ENCODE measurements at places on chromosomes 5 and 9.
A peak's percentile ranks its signal among the peaks of the same experiment; 100 is the strongest.

DNA sequence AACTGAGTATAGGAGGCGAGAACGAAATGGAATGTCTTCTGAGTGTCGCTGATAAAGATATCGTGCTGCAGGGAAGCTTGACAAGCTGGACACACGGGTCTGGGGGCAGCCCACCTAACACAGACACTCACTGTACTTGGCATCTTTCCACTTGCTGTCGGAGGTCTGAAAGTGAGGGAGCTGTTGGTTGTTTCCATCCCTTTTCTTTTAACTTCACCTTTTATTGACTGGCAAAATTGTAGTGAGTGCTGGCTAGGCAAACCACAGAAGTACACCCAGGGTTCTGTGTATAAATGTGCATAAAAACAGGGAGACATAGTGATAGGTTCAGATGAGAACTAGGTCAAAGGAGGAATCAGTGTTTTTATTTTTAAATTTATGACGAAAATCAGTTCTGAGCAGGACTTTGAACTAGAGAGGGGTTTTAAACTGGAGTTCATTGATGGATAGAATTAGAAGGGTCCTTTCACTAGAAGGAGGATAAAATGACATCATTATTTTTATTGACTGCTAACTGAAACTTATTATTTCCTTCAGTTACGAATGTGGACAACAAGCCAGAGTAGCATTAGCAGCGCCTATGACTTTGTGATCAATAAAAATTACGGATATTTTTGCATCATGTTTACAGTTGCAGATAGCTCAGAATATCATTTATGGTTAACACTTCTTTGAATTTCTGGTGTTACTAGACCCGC is 817 bp downstream of the GAPVD1 start:
- DNase-seq: no peak

- no peak for DNase-seq
These were observed 12.3 kb downstream of the GLRA1 start for GRCh38 chr5:151912360-151912759.

DNA sequence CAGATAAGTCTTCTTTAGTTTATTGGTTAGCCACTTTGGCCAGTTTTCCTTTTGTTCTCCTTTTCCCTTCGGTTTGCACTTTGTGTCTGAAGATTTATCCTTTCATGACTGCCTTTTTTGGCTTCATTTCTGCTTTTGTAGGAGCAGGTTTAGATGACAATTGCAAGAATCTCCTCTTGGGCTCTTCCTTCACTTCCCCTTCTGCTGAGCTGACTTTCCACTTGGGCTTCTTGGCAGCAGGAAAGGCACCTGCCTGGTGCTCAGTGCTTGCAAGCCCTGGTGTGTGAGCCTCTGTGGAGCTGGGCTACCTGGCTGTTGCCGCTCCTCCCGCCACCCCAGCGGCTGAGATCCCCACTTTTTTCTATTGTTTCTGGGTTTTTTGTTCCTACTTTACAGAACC is 7.3 kb downstream of the CCDC112 start:
- DNase-seq: no peak

DNA sequence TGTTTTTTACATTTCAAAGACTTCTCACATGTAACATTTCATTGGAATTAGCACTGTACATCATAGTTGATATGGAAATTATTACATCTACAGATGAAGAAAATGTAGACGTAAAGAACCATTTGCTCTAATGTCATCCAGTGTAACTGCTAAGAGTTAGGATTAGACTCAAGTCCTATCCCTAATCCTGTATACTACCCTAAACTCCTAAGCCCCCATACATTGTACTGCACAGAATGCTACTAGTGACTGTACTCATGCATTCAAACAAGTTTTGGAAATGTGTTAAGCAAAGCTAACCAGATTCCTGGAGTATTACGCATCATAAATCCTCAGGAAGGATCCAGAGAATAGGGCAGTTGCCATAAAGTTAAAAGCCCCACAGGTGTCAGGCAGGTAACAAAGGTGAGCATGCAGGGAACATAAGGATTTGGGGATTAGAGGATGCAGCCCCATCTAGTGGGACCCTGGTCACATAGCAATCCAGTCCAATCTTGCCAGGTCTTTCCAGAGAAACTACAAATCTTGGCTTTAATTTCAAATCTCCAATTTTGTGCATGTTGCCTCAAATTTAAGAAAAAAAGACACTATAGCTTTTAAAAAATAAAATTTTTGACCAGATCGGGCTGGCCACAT is 32.0 kb downstream of the HAVCR1 start:
- no peak for DNase-seq

GRCh38 chr5:71587766-71588532 is 809 bp downstream of the MCCC2 start:
- no peak for DNase-seq

- no peak for DNase-seq
These were observed 35.6 kb downstream of the TLR4 start for GRCh38 chr9:117739624-117740347.

DNA sequence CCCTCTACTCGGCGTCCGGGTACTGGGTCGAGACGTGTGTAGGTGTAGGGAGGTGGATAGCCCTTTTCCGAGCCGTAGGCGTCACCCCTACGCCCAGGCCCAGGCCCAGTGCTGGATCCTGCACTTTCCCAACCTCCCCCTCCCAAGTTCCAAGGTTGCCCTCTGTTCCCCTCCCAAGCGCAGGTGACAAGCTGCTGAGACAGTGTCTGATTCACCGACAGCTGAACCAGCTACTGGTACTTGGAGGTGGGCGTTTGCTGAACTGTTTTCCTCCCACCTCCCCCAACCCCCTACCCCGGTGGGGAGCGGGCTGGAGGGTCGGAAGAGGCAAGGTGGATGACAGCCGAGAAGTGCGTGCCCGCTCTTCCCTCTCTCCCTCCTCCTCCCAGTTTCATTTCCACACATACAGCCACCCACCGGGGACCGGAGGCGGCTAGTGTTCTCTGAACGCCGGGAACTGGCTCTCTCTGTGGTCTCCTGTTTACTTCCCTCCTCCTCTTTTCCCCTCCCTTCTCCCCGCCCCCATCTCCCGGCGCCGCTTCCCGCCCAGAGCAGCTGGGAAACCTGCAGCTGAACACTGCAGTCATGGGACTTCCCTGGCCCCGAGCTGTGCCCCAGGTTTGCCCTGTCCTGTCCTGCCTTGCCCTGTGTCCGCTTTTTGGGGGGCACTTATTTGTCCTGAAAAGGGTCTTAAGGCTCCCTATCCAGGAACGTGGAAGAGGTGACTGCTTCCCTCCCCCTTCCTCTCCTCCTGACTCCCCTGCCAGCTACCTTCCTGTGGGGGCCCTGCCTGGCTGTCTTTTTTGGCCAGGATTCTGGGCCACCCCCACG is 6.2 kb upstream of the KLF9 start:
- peak; percentile 84 for DNase-seq

DNA sequence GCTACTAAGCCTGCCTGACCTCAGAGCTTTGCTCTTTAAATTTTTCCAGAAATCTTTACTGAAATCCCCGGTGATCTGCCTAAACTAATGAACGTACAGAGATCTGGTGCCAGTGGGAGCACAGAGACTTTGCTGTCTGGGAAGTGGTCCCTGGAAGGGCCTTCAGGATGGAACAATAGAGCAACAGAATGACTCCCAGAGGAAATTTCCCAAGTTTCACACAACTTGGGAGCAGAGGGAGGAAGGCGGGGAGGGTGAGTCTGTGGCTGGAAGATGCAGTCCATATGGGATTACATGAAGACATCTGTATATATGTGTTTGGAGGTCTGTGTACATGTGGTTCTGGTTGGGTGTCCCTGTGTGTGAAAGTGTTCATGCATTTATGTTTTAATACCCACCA is 638.3 kb downstream of the CCDC171 start:
- DNase-seq: no peak

DNA sequence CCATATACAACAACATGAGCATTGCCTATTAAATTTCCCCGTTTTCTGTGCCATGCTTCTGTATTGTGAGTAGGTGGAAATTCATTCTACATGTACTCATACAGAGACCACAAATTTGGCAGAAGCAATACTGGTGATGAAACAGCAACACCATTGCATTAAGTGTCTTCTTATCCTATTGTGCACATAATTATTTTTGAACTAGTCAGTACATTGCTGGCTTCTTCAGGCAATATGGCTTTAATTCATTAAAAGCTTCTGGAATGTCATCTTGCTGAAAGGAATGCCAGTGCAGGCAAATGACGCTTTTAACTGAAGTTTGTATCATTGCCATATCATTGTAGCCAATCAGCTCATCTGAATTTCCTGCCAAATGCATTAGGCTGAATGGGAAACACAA is 82.6 kb downstream of the KIAA1958 start:
- no peak for DNase-seq

DNA sequence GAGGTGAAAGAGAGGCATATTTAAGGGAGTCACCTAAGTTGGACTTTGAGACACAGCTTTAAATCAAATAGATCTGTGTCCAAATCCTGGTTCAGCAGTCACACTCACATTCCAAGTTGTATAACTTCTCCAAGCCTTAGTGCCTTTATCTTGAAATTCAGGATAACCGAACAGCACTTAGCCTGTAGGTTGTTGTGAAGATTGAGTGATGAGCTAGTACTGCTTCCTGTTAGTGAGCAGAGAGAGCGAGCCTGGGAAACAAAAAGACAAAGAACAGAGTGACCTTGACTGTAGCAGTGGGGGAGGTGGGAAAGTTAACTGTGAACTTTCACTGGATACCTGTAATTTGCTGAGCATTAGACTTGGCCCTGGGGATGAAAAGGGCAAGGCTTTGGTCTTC is 22.4 kb downstream of the MAML1 start:
- peak; percentile 69 for DNase-seq

- no peak for DNase-seq
These were observed 197.6 kb downstream of the NR3C1 start for GRCh38 chr5:143205883-143206195.

- DNase-seq: no peak
These were observed 25.6 kb downstream of the PDE8B start for GRCh38 chr5:77235846-77236721.

DNA sequence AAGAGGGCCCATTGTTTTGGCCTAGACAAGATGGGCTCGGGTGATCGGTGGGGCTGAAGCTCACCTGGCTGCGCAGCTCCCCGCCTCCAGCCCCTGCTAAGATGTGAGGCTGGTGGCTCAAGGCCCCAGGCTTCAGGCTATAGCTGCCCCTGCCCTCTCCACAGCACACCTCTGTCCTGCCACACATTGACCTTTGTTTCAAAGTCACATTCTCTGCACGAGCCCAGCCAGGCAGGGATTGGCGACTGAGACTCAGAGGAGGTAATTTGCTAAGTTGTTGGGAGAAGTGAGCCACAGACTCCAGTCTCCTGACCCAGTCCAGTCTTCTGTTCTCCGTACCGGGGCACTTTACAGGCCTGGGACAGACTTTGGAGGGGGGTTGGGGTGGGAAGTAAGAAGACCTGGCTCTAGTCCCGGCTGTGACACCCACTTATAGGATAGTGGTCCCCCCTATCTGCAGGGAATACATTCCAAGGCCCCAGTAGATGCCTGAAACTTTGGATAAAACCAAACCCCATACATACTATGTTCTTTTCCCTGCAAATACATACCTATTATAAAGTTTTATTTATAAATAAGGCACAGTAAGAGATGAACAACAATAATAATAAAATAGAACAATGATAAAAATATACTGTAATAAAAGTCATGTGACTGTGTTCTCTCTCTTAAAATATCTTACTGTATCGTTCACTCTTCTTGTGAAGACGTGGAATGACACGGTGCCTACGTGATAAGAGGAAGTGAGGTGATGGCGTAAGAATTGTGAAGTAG is 13.3 kb downstream of the PDGFRB start:
- DNase-seq: no peak

DNA sequence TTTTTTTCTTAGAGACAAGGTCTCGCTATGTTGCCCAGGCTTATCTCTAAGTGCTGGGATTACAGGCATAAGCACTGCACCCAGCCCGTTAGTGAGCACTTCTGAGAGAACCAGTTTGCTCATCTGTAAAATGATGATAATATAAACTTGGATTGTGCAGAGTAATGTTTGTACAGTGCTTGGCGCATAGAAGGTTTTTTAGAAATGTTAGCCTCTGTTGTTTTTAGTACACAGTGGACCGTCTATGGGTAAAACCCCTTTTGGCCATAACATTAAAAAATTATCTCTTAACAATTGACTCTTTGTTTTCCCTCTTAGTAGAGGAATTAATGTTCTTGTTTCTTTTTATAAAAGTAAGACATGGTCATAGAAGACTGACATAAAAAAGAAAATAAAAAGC is 202.1 kb downstream of the PCSK5 start:
- no peak for DNase-seq

DNA sequence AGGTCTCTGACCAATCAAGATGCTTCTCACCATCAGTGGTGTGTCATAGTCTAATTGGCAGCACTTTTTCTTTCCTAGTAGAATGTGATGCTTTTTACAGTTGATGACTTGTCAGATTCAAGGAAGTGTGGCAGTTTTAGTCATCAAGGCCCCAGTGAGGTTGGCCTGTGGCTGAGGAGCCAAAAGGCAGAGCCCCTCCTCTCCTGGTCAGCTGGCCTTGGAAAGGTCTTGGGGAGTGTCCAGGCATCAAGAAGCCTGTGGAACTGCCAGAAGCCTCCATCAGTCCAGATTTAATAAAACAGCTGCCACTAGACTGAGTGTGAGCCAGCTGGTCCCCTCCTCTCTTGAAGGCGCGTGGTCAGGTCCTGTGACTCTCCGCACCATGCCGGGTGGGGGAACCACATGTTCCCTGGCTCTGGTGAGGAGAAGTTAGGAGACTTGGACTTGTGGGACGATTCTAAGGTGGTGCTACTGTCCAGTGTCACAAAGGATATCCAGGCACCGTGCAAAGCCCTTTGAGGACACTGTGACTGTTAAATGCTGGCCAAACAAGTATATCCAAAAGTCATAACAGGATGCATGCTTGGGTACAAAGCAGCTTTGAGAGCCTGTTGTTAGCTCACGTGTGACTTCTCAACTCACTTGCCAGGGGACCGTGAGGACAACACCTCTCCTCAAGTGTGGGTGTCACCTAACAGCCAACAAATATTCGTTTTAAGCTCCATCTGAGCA is 6.1 kb upstream of the ANGPTL2 start:
- no peak for DNase-seq

DNA sequence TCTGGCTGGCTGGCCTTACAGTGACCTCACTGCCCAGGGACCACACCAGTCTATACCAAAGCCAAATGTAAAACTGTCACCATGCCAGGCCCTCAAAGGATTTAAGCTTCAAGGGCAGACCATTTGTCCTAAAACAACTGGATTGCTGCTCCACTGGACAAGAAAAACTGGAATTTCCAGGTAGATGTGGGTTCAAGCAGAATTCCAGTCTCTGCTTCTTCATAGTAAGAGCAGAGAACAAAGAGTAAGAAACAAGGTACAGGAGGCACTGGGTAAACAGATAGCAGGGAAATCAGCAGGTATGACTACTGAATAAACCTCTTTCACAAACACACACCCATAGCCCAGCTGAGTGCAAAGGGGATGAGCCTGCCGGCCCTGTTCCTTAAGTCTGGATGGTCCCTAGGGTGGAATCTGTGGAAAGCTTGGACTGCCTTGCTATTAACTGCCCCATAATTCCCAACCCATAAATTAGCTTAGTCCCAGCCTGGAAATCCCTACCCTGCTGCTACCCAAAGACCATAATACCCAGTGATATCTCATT is 5.5 kb downstream of the B4GALT1 start:
- DNase-seq: no peak

GRCh38 chr5:122602700-122603099 is 172.2 kb upstream of the SNX2 start:
- no peak for DNase-seq
